Vagina (tissue), 2 donors: ENCODE measurements at places on chromosomes 1 and 21. TPM values are rescaled to one million over a fixed set of nuclear protein-coding genes. Genes with fewer than 3 reads are reported as not detected.
A peak's percentile ranks its signal among the peaks of the same experiment; 100 is the strongest.

DNA sequence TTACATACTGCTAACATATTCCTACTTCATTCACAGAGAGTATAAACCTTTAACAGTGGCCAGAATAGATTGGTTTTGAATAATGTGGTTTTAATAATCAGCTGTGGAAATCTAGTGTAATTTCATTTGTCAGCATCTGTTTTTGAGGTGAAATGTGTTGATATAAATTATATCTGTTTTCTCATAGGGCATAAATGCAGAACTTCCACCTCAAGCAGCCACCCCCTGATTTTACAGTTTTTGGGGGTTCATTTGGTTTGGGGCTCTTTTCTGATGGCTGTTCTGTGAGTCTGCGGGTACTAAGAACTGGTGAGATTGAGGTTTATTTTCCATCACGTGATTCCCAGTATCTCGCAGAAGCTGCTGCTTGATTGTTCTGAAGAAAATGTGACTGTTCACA lies 23.2 kb downstream of the EDARADD start:
- DNase-seq = no peak

DNA sequence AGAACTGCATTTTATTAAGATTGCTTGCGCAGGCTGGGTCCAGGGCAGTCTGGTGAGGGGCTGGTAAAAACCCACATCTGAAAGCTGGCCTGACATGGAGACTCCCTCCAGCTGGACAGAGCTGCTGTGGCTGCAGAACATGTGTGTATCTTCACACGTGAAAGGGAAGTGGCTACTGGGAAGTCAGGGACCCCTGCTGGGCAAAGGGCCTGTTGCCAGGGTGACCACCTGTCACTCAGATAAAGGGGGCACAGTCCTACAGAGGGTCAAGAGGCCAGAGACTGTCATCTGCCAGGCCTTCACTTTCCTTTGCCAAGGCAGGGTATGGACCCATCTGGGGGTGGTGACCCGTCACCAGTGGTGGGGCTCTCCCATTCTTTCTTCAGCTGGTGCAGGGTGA lies 17.5 kb downstream of the NKAIN1 start:
- DNase-seq = no peak

- no peak for DNase-seq
These were observed 21.0 kb upstream of the SCAF4 start for GRCh38 chr21:31752967-31753366.

TTC34 gene
- under 0.01 TPM for total RNA-seq

GRCh38 chr1:3971981-3972380 lies 71.9 kb upstream of the C1orf174 start:
- no peak for DNase-seq

G0S2 gene
- 187 TPM for total RNA-seq

GRCh38 chr21:34510148-34511142 lies 1.6 kb downstream of the KCNE1 start:
- DNase-seq = no peak

AKNAD1 gene
- 3.9 TPM for total RNA-seq

CACNA1S gene
- not detected for total RNA-seq

DNA sequence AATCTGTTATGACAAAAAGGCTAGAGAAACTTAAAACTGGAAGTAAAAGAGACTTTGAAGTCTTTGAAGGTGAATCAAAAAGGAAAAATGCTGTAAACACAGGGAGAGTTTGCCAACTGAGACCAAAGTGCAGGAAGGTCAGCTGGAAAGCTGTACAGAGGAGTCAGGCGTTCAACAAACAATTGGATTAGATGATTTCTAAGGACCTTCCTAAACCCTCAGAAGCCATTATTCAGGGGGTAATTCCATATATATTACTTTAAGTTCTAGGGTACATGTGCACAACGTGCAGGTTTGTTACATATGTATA lies 156.8 kb downstream of the ZBTB18 start:
- no peak for DNase-seq

DNA sequence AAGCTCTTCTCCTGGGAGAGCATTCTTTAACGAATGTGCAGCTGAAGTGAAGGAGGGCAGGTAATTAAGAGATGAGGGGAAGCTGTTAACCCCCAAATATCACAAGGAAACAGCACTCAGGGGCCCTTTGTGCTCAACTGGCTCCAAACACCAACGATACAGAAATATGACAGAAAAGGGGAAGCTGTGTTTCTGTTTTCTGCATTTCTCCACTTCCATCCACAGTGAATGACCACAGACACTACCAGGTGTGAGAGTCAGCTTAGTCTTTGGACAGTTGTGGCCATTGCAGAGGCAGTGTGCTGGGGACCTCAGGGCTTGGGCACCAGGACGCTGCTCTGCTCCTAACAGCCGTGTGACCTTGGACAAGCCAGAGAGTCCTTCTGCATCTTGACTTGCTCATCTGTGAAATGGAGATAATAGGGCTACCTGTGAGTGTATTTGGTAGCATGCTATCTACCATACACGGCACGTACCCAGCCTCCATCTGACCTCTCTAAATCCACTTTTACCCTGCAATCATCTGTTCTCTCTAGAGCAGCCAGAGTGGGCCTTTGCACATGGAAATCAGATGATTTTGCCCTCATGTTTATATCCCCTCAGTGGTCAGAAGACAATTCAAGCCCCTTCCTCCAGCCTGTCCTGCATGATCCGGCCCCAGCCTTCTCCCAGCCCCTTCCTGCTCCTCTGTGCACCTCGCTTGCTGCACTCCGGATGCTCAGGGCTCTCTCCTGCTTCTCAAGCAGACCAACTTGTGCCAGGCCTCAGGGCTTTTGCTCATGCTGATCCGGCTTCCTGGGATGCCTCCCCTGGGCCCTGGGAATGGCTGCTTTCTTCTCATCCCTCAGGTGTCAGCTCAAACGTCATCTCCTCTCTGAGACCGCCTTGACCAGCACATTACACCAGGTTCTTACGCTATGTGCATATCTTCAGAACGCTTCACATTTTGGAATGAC lies 4.7 kb upstream of the TINAGL1 start:
- peak; percentile 87 for DNase-seq

- no peak for DNase-seq
These were observed 197.6 kb upstream of the TMEM51 start for GRCh38 chr1:14955976-14956375.

- no peak for DNase-seq
These were observed 25.4 kb downstream of the SLC19A2 start for GRCh38 chr1:169460191-169460833.

GLMP gene
- total RNA-seq = 36.1 TPM

GRCh38 chr1:246681900-246682895 lies 42.0 kb upstream of the SCCPDH start:
- DNase-seq = no peak

DNA sequence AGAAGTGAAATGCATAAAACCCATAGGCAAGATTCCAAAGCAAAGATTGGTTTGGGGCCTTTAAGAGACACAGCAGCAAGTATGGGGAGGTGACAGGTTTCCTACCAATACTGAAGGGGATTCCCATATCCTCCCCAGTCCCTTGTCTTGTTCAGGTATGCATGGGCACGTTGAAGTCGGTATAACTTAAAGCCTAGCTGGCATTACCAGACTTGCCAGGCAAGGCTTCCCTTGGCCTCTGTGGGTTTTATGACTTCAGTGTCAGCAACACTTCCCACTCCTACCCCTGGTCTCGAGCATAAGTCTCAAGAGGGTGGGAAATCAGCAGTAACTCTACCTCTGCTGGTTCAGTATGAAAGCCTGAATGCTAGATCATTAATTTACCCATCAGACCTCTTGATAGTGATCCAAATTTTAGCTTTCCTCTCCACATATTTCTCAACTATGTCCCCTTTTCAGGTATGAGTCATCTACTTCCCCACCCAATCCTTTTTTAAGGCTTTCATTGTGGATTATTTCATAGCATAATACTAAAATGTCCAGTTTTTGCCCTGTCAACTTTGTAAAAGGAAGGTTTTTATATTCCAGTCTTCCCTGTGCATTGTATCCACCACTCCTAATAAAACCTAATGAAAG lies 6.8 kb downstream of the CYP4X1 start:
- no peak for DNase-seq

AMPD1 gene
- not detected for total RNA-seq

LCE2B gene
- not detected for total RNA-seq

CFAP57 gene
- total RNA-seq = not detected

SH2D5 gene
- total RNA-seq = not detected

GRCh38 chr1:229665912-229666558 lies 40.0 kb downstream of the URB2 start:
- DNase-seq = no peak

DNA sequence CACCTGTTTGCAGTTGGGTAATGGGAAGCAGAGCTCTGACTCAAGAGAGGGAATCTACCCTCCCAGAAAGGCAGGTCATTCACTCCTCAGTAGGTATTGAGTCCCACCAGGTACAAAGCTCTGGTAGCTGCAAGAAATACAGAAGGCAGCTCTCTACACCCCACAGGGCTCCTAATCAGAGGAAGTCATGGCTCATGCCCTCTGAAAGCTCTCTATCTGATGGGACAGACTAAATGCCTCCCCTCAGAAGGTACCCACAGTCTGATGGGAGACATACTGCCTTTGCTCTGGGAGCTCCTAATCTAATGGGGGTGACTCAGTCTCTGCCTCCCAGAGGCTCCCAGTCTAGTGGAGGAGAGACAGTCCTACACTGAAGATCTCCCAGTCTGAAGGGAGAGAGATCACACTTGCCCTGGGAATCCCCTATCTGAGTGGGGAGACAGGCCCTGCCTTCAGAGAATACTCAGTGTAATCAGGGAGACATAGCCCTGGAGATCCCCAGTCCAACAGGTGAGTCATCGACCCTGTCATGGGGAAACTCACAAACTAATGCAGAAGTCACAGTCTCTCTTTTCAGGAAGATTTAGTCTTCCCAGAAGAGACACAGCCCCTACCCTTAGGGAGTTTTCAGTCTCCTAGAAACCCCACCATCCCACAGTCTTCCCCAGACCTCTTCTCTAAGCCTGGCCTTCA lies 23.7 kb downstream of the CAMK1G start:
- DNase-seq = no peak

- no peak for DNase-seq
These were observed 6.6 kb downstream of the NID1 start for GRCh38 chr1:236058141-236058934.

- DNase-seq = no peak
These were observed 132.9 kb downstream of the PIK3R3 start for GRCh38 chr1:45999507-45999906.

GRCh38 chr1:172287208-172287607 lies 133.3 kb upstream of the C1orf105 start:
- DNase-seq = no peak

DNA sequence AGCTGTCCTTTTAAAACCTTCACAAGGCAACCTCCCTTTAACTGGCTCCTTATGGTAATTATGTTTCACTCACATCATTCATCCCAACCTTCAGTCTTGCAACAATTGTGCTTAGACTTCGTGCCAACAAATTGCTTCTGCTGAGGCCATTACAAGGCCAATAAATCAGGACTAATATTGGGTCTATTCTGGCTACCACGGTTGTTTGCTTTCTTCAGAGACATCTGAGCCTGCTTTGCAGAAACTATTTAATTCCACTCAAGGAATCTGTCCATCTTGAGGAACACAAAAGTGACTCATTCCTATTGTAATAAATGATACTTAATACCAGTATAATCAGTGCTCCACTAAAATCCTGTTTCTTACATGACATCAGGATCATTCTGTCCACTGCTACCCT lies 2.6 kb upstream of the GSTM4 start:
- no peak for DNase-seq

GRCh38 chr1:52007215-52008002 lies 16.9 kb upstream of the RAB3B start:
- no peak for DNase-seq

SELP gene
- 8.8 TPM for total RNA-seq

DNA sequence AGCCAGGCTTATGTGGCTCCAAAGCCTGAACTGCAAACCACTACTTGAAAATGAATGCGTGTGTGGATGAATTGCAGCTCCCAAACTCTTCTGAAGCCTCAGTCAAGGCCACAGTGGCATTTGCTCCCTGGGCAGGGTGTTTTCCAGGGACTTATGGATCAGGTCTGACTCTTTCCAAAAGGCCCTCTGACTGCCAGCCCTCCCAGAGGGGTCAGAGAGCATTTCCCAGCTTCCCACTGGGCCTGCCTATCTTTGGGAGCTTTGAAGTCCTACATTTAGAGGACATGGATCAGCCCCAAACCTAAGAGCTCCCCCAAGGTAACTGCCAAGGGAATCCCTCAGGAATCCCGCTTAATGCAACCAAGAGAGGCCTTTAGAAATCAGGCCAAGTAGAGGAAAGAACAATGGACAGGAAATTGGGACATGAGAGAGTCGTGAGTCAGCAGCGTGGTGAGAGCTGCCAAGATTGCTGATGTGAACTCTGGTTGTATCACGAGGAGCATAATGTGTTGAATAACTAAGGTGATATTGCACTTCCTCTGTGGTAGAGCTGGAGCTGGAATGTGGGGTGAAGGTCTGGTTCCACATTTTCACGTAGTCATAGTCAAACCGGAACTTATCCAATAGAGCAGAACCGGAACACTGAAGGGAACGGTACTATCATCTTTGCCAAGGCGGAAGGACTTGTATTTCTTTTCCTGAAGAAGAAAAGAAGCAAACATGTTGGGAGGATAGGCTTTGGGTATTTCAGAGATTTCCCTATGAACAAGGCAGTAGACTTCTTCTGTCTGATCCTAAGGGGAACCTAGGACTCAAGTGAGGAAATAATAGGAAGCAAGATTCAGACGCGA lies 99.4 kb upstream of the JUN start:
- DNase-seq = no peak

STUM gene
- total RNA-seq = 6.4 TPM

KCNA2 gene
- 0.74 TPM for total RNA-seq

DNA sequence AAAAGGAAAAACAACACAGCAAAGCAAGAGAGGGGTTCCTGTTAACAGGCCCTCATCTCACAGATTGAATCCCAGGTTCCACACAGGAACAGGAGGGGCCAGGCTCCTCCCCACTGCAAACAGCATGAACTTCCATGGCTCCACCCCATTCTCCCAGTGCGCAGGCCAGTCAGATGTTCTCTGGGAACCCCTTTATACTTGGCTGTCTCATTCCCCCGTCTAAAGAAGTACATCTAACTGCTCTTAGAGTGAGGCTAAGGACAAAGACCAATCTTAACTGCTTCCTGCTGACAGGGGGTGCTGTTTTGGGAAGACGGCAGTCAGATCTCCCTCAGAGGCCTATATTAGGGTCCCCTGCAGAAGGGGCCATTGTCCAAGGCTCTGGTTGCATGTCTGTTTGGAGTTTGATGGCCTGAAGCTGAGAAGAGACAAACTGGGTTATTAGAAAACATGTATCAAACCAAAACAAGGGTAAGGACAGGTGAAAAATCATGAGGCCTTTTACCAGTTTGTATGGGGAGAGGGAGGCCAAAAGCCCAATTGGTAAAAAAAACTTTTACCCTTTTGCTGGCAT lies 10.5 kb upstream of the NASP start:
- no peak for DNase-seq

DNA sequence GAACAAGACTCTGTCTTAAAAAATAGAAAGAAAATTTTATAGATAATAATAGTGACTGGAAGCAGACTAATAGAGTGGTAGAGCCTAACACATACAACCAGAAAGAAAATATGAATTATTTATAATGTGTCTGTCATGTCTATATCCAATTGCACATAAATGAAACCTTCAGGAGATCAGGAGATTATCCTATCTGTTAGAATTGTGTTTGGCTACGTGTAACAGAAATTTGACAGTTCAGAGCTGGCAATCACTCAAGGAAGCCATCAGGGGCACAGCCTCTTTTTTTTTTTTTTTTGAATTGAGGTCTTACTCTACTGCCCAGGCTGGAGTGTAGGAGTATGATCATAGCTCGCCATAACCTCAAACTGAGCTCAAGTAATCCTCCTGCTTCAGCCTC lies 157.2 kb downstream of the TGFB2 start:
- DNase-seq = no peak

GRCh38 chr21:42654179-42654912 lies 925 bp downstream of the PDE9A start:
- DNase-seq = no peak

GJB3 gene
- total RNA-seq = 24.6 TPM

GRCh38 chr1:198604975-198605374 lies 33.9 kb upstream of the PTPRC start:
- DNase-seq = no peak
